Brain microvascular endothelial cell (primary cell): ENCODE measurements at places on chromosomes 5 and 9.

- no peak for DNase-seq
Observed at GRCh38 chr5:89277816-89278215, 394.8 kb upstream of the MEF2C start.

DNA sequence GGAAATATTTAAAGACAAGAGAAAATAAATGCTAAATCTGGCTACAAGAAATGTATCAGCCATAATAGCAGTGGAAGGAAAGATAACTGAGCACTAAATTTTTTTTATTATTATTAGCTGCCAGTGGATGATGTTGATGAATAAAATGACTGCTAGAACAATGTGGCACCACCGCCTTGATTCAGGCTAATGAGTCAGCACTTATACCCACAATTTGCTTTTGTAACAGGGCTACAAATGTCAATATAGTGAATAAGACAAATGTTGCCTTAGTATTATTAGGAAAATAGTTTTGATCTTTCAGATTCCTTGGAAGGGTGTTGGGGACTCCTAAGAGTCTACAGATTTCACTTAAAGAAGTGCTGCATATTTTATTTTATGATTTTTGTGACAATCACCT, 555.2 kb upstream of the GRAMD2B start:
- no peak for DNase-seq

GRCh38 chr9:90053027-90053426, 448.2 kb downstream of the GADD45G start:
- DNase-seq = no peak

GRCh38 chr5:115414406-115415142, 118.1 kb upstream of the CCDC112 start:
- DNase-seq = peak; percentile 50

GRCh38 chr5:9559965-9560364, 14.1 kb upstream of the SEMA5A start:
- no peak for DNase-seq

DNA sequence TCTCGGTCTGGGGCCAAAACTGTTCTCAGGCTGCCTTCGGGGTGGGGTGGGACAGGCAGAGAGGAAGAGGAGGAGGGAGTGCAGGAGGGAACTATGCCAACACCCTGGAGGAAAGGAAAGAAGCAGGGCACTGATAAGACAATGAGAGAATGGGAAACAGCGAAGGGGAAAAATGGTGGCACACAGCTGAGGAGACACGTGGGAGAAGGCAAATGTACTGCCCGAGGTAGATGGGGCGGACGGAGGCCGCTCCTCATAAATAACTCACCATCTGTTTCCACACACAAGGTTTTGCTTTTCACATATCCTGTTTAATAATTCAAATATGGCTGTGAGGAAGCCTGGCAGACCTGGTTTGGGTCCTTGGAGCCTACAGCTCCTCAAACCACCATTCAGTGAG, 148.2 kb upstream of the LRRTM2 start:
- no peak for DNase-seq

DNA sequence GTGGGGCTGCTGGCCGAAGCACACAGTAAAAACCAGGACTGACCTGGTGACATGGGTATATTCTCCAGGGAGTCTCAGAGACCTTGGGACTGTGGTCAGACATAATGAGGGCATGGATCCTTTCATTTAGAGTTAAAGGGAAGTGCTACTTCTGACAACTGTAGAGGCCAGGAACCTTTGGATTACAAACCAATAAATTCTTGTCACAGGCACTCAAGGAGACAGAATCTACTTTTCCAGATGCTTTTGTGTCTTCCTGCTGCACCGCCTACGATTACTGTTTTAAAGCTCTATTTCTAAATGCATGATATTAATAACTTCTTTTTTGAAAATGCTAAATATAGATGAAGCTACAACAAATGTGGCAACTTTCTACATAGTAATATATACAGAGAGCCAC, 106.5 kb upstream of the LPAR1 start:
- no peak for DNase-seq

DNA sequence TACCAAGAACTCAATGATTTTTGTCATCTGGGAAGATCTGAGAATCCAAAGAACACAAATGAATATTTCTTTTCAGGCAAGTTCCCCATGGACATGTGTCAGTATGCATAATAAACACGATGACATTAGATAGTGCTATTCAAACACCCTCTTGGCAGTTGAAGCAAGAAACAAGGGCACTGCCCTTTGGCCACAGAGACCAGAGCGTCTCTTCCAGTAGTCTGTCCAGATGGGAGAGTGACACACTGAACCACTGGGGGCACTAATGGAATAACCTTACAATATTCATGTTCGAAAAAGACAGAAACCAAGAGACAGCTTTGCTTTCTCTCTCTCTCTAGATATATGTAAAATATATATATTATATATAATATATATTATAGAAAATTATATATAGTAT, 301.9 kb downstream of the CTNND2 start:
- DNase-seq = no peak

- DNase-seq = no peak
Observed at GRCh38 chr9:24090566-24090965, 264.5 kb upstream of the ELAVL2 start.
